ENCODE measurements at places on chromosomes 13 and 19.

- no peak for DNase-seq
Measured at GRCh38 chr19:13007292-13008045, 12.2 kb downstream of the NFIX start.

DNA sequence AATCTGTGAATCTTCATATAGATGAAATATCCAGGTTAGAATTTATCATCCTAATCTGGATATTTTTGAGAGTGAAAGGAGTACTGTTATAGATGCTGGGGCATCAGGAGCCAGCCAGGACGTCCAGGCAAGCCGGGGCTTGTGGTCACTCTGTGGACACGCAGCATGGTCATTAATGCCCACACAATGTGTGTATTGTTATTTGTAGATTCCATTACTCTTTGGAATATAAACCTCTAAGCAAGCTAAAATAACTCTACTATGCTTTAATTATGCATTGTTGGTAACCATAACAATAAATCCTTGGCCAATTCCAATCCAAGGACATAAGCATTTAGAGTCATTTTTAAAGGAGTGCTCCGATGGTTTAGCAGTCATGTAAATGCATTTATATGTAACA lies 137.9 kb downstream of the TM9SF2 start:
- DNase-seq = no peak

DNA sequence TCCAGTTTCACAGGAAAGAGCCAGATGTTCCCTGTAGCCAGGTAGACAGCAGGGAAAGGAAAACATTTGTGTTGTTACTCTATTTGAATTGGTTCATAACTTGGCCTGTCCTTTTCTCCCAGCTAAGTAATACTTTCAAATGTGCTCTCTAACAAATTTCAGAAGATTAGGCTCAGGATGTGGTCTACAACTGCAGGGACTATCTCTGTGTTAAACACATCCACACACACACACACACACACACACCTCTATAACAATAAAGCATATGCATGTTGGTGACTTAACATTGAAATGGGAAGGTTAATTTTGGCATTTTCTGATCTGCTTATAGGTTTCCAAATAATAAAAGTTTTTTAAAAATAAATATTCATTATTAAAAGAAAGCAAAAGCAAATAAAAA lies 316.0 kb upstream of the ARGLU1 start:
- DNase-seq = no peak

DNA sequence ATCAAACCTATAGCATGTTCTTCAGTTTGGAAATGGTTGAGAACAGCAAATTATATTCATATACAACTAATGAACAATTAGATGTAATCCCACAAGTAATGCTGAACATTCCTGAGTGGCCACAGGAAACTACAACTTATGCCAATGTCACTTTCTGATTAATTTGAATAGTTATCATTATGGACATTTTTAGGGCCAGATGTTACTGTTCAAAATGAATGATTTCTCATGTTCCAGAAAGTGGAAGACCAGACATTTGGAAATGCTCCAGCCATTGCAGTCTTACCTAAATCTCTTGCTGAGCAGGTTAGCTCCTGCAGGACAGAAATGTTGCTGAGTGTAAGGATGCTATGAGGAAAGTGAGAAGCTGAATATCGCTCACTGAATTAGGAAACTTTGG lies 819.8 kb downstream of the PCDH9 start:
- no peak for DNase-seq

- no peak for DNase-seq
Measured at GRCh38 chr13:43072394-43072793, 49.0 kb downstream of the DNAJC15 start.

DNA sequence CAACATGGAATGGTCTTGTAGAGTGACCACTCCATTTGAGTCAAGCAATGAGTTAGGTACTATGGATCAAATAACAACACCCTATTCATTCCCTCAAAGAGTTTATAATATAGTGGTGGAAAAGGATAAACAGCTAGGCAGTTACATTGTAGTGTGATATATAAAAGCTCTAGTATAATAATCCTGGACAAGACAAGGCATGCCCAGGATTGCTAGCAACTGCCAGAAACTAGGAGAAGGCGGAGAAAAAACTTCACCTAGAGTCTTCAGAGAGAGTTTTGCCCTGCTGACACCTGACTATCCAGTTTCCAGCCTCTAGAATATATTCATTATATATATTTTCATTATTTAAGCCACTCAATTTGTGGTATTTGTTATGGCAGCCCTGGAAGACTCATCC lies 530.6 kb downstream of the KLF12 start:
- DNase-seq = no peak

DNA sequence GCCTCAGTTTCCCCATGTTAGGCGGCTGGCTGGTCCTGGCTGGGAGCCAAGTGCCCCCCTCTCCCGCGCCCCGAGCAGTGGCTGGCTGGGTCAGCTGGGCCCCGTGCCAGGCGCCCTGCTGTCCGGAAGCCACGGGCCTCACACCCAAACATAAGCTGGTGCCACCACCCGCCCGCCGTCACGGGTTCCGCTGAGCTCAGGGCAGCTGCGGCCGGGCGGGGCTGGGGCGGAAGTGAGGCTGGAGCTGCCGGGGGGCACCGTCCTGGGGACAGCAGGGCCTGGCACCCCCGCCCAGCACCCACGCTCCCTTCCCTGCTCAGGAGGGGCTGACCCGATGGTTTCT lies 19.3 kb downstream of the HCN2 start:
- no peak for DNase-seq

- DNase-seq = no peak
Measured at GRCh38 chr19:3403489-3404323, 37.3 kb downstream of the NFIC start.

DNA sequence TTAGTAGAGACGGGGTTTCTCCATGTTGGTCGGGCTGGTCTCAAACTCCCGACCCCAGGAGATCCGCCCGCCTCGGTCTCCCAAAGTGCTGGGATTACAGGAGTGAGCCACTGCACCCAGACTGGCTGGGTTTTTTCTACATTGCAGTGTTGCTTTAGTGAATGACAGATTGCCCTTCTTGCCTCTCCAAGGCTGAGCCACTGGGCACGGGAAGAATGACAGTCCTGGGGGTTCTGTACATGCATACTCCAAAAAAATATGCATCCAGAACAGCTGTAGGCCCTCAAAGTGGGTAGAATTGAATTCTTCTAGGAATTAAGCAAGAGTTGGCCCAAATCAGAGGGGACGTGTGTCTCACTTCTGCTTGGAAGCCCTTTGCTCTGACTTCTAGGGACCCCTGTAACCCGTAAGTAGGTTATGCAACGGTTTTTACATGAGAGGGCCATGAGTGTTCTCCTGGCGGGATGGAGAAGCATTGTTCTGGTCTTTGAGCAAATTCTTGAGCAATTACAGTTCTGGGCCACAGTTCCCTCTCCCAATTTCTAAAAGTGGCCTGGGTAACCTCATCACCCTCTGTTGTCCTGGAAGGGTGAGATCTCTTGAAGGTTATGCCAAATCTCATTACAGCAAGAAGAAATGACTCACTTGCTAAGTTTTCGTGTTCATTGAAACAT lies 3.6 kb downstream of the ACTN4 start:
- DNase-seq = no peak

DNA sequence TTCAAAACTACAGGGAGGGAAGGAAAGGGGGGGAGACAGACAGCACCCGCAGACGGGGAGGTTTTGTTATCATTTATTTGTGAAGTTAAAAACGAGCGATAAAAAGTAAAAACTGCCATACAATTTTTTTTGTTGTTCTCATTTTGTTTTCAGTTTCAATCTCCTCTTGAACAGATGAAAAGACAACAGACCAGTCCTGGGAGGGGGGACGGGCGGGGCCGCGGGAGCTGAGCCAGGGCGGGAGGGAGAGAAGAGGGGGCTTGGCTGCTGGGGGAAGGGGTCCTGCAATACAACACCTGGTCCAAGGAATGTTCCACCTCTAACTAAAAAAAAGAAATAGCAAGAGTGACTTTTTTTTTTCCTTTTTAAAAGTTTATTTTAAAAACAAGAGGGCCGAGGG lies 11.3 kb downstream of the KHSRP start:
- no peak for DNase-seq

GRCh38 chr19:13101590-13102415 lies 855 bp downstream of the LYL1 start:
- DNase-seq = no peak

DNA sequence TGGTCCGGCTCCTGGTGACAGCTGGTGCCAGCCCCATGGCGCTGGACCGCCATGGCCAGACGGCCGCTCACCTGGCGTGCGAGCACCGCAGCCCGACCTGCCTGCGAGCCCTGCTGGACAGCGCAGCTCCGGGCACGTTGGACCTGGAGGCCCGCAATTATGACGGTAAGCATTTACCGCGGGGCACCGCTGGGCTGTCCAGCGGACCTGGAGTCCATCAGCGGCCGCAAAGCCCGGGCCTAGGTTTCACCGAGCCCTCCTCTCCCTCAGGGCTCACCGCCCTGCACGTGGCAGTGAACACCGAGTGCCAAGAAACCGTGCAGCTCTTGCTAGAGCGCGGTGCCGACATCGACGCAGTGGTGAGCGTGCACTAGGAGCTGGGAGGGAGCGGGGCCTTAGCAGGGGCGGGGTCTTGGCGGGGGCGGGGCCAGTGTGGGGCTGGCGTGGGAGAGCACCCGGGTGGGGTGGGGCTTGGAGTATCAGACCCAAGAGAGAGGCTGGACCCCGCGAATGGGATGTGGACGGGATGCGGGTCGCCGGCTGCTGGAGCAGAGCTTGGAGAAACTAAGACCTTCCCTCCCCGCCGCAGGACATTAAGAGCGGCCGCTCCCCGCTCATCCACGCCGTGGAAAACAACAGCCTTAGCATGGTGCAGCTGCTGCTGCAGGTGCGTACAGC lies 8.7 kb downstream of the BCL3 start:
- no peak for DNase-seq

DNA sequence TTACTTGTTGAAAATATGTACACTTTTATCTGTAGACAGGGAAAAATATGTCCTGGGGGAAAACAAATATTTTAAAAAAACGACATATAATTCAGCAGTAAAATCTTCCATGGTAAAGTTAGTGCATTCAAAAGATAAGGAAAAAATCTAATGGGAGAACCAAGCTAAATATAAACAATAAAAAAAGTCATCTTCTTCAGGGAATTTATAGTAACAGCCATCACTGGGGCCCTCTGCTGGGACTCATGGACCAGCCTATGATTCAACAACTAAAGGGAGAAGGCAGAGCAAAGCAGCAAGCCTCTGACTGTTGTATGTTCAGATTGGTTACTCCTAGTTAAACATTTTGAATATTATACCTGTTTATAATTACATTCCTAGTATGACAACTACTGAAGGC lies 93.0 kb downstream of the ITGBL1 start:
- DNase-seq = no peak

GRCh38 chr13:97112446-97113152 lies 109.5 kb upstream of the MBNL2 start:
- DNase-seq = no peak

All from HTR-8/SVneo (cell line).